NCI-H2171 (cell line): ENCODE measurements at places on chromosomes 1 and 21.

- DNase-seq, result no peak
Observed at GRCh38 chr1:179575497-179576314, at the start of gene NPHS2. TSS of gene NPHS2 (minus strand) at chr1:179575948. CDS start at chr1:179575864, 84 bp downstream.

DNA sequence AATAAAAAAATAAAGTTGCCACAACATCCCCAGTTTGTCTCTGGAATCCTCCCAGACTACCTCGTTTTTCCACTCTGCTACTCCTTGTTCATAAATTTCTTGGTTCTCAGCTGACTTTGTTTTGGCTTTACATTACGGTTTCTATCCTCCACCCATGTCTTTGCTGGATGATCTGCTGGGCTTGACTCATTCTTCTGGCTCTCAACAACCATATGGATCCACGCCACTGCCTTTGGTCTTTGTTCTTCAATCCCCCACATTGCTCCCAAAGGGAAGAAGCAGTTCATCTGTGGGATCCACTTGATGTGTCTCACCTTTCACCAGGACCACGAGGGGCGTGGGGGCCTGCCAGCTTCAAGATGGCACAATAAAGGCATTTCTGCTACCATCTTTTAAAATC, 67.1 kb upstream of the NBL1 start:
- DNase-seq, result no peak

- DNase-seq, result no peak
Observed at GRCh38 chr1:12434174-12434573, 183.8 kb downstream of the DHRS3 start.

DNA sequence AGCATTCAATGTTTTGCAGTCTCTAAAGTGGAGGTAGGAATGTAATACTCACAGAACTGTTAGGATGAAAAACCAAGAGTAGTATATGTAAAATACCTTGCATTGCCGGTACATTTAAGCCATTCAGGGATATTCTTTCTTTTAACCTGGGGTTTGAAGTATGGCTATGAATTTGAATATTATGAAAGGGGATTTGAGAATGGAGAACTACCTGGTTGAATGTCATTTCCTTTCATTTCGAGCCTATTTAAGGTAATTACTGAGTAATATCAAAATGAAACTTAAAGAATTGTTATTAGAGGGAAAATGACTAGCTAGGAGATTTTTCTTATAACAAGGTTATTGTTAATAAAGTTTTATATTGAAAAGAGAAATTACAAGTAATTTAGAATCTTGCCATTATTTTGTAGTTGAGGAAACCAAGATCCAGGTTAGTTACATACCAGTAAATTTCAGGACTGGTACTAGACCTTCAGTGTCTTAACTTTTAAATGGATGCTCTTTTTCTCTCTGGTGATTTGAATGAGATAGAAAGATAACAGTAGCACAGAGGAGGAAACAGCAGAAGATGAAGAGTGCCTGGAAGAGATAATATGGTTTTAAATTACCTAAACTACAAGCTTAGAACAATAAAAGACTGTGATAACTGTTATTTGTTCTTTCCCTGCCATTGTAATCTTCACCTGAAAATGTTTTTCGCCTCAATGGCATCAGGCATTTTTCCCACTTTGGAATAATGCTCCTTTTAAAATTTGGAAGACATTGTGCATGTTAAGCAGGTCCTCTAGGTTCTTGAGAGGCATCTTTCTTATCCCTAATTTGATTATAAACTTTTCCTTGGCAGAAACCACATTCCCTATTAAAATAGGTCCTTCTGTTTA, 103.2 kb downstream of the PKN2 start:
- DNase-seq, result no peak

DNA sequence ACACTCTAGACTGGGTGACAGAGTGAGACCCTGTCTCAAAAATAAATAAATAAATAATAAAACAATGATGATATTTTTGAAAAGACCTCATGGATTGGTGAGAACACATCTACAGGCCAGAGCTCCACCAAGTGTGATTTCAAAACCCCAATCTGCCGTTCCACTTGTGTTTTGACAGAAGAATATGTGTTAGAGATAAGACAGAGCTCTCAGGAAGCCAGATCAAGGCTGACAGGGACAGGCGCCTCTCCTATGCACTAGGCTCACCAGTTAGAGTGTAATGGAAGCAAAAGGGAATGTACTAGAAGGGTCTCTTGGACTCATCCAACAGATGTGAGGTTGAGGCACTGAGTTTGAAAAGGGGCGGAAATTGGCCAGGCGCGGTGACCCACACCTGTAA, 110.7 kb upstream of the ERRFI1 start:
- DNase-seq, result no peak

GRCh38 chr1:196144588-196144987, 463.7 kb downstream of the KCNT2 start:
- no peak for DNase-seq

DNA sequence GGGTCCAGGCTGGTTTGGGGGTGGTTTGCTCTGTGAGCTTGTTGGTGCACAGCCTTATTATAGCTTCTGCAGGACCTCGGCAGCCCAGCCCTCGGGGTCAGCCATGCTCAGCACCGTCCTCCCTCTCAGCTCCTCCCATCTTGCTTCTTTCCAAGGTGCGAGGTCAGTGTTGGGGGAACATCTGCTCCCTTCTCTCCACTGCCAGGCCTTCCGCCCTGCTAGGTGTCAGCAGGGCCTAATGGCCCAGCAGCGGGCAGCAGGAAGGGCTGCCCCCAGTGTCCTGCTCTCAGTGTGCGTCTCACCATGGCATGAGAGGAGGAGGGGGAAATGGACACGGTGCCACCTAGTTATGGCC, 36.5 kb upstream of the LRRC3 start:
- no peak for DNase-seq
